ENCODE measurements at places on chromosomes 13 and 19.

DNA sequence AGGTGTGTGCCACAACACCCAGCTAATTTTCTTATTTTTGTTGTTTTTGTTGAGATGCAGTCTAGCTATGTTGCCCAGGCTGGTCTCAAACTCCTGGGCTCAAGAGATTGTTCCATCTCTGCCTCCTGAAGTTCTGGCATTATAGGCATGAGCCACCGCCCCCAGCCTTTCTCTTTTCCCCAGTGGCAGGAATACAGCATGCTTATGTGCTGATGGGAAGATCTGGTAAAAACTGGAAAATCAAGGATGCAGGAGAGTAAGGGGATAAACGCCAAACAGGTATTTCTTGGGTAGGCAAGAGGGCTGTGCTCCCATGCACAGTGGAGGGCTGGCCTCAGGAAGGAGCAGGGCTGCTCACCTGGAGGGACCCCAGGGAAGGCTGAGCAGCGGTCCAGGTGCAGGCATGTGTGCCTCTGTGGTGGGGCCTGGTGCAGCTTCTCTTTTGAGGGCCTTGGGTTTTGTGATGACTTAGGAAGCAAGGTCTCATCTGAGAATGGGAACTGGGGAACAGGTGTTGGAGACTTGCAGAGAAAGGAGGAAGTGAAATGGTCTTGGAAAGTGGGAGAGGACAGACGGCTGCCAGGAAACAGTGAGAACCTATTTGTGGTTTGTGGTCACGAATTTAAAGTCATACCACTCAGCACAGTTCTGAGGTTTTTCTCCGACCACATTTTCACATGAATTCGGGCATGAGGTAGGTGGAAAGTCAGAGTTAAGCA, 106.5 kb downstream of the TEX26 start:
- DNase-seq, result no peak

DNA sequence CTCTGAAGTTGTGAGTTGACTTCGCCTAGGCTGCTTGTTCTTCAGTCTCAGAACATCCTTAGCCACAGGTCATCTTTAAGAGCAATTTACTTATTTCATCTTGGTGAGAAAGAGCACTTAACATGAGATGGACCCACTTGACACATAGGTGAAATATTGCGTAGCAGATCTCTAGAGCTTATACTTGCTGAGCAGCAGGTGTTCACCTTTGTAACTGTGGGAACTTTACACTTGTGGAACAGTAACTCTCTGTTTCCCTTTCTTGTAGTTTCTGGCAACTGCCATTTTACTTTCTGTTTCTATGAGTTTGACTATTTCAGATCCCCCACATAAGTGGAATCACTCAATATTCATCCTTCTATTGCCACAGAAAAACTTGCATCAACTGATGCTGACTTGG, 95.7 kb downstream of the SLC10A2 start:
- no peak for DNase-seq

GRCh38 chr19:17933414-17934129, 757 bp downstream of the CCDC124 start:
- DNase-seq, result peak; percentile 51

DNA sequence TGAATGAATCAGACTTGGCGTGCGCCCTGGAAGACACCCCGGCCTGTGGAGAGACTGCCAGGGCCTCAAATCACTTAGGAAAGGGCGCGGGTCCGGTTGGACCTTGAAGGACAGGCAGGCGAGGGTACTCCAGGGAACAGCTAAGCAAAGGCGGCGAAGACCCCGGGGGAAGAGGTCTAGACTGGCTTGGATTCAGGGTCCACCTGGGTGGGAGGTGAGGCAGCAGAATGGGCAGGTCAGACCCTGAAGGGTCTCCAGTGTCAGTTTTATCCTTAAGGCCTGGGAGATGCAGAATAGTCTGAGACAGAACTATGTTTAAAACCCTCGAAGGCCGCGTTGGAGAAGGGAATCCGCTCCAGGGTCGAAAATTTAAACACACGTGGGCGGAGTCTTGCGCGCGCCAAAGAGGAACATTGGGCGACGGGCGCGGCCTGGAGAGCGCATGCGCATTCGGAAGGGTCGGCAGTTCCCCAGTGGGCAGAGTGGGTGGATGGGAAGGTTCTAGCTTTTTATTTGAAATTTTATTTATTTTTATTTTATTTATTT, 567 bp upstream of the SMG9 start:
- DNase-seq, result peak; percentile 75

- no peak for DNase-seq
These were observed 17.8 kb downstream of the HCN2 start for GRCh38 chr19:607301-608154.

DNA sequence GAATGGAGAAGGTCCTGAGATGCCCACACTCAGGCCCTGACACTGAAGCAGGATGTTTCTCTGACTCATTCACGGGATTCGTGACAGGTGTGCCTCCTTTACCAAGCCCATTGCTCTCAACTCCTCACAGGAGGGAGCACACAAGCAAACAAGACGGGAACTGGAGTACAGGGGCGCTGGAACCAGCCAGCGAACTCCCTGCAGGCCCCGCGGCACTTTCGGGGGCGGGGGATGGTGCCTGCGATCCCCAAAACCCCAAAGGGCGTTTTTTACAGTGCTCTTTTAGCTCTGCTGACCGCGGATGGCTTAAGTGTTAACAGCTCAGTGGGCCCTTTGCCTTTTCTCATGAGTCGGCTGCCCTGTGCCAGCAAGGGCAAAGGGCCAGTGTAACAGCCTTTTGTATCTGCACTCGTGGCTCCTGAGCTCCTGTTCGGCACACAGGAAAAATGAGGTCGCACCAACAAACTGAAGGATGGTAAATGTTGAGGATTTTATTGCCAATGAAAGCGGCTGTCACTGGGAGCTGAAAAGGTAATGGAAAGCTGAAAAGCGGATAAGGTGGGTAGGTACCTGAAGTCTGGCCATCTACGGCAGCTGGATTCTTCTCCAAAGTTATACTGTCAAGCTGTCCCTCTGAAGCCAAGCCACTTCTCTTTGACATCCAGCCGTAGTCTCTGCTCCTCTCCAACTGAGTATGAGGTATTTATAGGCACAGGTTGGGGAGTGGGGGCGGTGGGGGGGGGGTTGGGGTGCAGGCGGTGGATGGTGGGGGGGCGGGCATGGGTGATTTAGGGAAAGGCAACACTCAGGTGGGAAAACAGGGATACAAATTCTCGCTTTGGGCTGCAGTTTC, 65.0 kb upstream of the TRPC4 start:
- DNase-seq, result peak; percentile 30

DNA sequence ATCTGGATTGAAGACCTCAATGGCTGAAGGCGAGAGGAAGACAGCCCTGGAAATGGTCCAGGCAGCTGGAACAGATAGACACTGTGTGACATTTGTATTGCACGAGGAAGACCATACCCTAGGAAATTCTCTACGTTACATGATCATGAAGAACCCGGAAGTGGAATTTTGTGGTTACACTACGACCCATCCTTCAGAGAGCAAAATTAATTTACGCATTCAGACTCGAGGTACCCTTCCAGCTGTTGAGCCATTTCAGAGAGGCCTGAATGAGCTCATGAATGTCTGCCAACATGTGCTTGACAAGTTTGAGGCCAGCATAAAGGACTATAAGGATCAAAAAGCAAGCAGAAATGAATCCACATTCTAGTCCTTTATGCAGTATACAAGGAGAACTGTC, 1.2 kb downstream of the POLR1D start:
- DNase-seq, result no peak

GRCh38 chr19:36101550-36102327, 9.2 kb upstream of the OVOL3 start:
- no peak for DNase-seq

DNA sequence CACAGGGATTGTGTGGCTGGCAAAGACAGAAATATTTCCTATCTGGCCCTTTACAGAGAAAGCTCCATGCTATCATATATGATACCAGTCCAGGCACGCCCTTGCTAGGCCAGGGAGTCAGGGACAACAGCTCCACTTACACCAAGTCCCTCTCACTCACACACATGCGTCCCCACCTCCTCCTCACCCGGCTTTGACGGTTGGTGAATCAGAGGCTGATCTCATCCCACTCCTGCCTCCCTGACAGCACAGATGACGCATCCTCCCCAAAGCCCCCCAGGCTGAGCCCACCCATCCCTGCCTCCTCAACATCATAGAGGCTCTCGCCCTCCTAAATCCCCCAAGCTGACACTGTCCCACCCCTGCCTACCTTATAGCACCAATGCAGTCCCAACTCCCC, 62.7 kb downstream of the F2RL3 start:
- no peak for DNase-seq

GRCh38 chr13:99606324-99607066, 105.2 kb downstream of the TM9SF2 start:
- DNase-seq, result peak; percentile 98

DNA sequence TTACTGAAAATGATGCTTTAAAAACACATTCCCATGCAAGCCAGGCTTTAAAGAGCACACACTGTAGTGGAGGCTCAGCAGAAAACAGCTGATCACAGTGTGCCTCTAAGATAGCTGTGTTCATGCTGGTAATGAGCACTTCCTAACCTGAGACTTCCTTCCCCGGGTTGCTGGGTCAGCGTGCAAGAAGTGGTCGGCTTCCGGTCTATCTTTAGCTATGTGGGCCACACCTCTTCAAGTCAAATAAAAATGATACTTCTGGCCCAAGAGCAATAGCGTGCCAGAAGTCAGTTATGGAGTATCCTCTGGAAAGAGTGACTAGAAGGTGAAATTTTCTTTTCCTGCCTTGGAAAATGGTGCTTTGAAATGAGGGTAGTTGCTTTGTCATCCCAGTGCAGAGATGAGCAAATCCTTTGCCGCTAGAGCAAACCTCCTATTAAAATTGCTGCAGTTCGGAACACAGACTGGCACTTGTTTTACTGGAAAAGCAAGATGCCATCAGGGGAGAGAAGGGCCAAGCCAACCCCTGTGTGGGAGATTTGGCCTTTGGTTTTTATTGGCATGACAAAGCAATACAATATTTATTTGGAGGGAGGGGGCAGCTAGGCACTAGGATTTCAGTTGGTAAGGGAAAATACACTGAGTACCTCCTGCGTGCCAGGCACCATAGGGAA, 64.2 kb downstream of the ARHGAP35 start:
- no peak for DNase-seq

GRCh38 chr13:80778297-80778696, 437.4 kb upstream of the SPRY2 start:
- DNase-seq, result no peak

DNA sequence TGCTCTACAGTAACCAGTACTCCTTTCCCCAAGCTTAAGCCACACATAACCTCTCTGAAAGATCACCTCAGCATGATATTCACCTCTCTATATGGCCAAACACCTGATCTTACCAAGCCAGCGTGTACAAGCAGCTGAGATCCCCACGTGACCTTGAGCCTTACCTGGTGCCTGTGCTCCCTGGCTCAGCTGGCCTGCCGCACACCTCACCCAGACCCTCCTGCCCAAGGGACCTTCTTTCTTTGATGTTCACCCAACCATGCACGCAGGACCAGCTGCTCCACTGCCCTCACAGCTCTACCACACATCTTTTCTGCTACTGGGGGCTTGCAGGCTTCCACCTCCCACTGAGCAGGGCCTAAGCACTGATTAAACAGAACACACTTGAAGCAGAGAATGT, 9.0 kb downstream of the DHRS12 start:
- DNase-seq, result no peak

DNA sequence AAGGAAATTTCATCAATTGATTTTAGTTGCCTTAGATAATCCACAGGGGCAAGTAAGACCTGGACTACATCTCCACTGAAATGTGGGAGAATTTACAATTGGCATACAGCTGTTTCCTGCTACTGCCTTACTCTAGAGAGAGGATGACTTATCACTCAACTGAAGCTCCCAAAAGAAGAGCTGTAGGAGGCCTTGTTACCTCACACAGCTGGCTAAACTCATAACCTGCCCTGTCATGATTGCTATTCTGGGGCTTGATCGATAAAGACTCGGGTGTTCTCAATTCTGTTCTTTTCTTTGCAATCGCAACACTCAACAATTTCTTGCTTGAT, 1396.4 kb downstream of the EFNB2 start:
- no peak for DNase-seq

- no peak for DNase-seq
These were observed 290.8 kb upstream of the PCDH9 start for GRCh38 chr13:67520886-67521285.

- DNase-seq, result no peak
These were observed 75.9 kb downstream of the TNFSF11 start for GRCh38 chr13:42649831-42650230.

- DNase-seq, result no peak
These were observed 292.6 kb downstream of the ENOX1 start for GRCh38 chr13:43494206-43494605.

DNA sequence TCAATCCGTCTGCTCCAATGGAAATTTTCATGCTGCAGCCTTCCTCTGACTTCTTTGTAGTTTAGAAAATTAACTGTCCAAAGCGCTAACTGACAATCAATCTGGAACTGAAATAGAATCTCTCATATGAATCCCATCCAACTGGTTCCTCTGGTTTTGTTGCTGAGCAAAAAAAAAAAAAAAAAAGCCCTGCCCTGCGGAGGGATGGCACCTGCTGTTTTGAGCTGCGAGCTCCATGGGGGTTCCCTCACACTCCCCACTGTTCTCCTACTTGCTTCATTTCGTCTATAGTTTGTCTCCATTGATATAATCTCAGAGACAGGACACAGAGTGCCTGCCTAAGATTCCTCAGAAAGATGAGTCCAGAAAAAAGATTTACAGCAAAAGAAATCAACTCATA, 33.4 kb downstream of the FAAP24 start:
- peak; percentile 50 for DNase-seq

DNA sequence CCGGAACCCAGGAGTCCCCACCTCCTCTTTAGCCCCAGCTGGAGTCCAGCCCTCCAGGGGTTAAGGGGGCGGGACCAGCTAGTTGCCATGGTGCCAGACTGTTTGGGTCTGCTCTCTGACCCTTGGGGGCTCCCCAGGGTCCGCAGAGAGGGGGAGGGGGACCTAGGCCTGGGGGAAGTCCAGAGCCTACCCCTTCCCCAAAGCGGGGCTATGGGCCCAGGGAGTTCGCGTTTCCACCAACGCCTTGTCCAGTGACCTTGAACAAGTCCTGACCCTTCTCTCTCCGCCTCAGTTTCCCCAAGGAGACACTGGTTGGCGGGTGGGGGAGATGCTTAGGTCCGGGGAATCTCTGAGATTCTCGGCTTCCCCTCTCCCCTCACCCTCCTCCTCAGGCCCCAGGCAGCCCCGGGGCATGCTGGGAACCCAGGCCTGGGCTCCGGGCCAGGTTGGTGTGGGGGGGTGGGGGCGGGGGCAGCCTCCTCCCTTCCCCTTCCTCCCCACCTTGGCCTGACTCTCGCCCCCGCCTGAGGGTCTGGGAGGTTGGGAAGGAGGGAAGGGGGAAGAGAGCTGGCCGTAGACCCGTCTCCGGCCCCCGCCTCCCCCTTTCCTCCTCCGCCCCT, 2.6 kb upstream of the SPACA6 start:
- DNase-seq, result peak; percentile 85

GRCh38 chr13:39767791-39768517, 112.5 kb downstream of the COG6 start:
- DNase-seq, result peak; percentile 26

DNA sequence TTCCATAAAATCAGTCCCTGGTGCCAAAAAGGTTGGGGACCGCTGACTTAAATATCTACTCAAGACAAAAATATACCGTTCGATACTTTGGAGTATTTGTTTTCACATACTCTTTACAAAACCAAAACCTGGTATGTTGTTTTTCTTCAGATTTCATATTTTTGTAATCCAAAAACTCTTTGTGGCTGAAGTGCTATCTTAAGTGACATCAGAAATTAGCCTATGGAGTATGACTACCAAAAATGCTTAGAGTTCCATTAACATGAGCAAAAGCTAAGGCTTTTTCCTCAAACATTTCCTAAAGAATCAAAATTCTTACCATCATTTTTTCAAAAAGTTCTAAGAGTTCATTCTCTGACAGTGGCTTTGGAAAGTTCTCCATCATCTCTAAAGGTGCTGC, 52.0 kb downstream of the DIAPH3 start:
- no peak for DNase-seq

GRCh38 chr13:102944821-102945220, 99.0 kb downstream of the ERCC5 start:
- no peak for DNase-seq

Data from H7 (cell line).